ENCODE measurements at places on chromosomes 2 and 18. TPM values are rescaled to one million over a fixed set of nuclear protein-coding genes. Genes with fewer than 3 reads are reported as not detected.

Gene ANKRD39
- total RNA-seq, result 11.2 TPM

DNA sequence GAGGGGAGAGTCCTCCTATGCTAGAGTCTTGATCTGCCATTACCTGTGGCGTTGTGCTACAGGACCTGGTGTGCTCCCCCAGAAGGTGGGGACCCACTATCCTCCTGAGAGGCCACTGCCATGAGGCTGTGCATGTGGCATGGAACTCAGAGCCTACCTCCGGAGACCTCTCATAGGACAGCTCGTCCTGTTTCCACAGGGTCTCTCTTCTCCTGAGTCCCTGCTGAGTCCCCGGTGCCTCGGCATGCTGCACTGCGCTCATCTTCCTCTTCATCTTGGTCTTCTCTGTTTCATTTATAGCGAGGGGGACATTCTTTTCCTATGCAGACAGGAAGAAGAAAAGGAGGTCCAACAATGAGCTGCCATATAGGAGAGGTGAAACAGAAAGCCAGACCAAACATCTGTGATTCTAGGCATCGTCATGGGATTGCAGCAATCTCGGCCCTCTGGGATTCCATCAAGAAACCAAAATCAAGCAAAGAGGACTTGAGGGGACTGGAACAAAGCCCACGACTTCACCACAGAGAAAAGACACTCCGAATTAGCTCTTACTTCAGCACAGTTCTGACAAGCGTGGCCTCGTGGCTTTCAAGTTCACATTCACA, 83.7 kb downstream of the KCNF1 start:
- DNase-seq, result no peak

DNA sequence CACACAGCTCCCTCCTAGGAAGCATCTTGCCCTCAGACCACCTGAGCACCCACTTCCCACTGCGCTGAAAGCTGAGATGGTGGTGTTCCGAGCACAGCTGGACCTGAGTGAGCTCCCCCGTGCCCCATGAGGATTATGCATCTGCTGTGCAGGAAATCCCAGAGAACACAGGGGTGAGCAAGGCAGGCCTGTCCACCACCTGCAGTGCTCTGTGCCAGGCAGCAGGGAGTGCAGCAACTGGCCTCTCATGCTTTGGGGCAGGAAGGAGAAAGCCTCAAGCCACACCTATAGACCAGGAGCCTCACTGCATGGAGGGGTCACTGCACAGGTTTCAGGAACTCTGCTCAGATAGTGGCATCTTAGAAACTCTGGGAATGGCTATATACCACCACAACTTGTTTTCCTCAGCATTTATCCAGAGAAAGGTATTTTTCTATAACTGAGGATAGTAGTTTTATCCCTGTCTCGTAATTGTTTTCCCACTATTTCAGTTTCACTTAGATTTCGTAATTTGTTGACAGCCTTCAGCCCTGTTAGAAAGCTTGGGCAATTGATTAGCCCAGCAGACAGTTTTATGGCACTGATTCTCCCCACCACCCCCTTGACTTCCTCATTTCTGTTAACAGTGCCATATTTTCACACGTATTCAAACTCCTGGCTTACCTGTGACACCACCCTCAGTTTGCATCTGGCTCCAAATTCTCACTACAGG, 144.3 kb upstream of the DAPL1 start:
- DNase-seq, result no peak

DNA sequence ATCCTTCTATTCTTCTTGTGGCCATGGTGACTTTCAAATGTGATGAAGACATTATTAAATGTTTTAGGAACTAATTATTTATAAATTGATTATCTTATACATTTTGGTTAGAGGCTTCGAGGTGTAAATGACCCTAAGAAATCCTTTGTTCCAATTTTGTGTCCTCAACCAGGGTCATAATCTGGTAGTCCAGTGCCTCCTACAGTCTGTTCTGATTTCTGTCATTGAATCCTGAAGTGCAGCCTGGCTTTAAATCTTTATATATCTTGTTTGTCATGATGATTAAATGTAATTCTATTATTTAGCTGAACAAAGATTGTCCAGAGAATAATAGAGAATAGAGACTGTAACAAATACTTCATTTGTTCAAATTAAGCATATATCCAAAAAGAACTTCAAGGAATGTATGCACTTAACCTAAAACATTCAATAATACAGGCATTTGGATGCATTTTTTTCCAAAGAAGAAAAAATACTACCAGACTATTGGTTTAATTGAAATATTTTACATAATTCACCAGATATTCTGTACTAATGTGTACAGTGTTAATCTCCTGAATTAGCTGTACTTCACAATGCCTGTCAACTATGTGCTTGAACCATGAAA, 89.8 kb downstream of the PRPF40A start:
- DNase-seq, result no peak

Gene IL1R2
- 7.1 TPM for total RNA-seq

Gene AQP12B
- total RNA-seq, result 1.5 TPM

GRCh38 chr2:217929272-217929671, 73.5 kb downstream of the TNS1 start:
- DNase-seq, result no peak

DNA sequence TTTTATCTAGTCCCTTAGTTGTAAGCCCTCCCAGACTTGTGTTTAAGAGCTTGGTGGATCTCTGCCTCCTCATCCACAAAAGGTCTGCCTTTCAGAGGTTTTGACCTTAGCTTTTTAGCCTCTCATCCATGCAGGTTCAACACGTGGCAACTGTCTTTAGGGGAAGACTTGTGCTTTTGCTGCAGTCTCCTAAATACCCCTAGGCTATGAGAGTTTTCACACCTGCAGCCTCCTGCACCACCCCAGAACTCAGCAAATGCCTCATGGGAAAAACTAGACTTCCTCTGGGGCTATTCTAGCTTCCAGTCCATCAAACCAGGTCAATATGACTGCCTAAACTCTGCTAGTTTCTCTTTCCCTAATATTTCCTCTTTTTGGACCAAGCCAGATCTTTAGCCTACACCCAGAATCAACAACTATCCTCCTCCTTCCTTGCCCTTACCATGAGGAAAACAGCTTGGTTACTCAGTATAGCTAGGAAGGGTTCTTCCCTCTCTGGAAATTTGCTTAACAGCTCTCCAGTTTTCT, 132.3 kb upstream of the RIOK3 start:
- no peak for DNase-seq

Gene CSRNP3
- 1.7 TPM for total RNA-seq

DNA sequence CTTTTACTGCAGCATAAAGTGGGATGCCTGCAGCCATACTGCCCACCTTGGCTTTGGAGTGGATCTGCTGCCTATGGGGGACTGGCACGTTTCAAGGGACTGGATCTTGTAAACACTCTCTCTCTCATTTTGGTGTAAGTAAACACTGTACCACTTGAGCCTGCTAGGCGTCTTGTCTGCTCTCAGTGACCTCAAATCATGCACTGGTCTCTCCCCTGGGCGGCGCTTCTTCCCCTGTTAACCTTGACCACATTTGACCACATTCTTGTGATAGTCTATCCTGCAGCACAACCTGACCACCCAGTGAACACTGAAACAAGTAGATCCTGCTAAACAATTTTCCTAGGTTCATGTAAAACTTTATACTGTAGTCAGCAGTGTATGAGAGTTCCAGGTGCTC, 82.6 kb upstream of the HNMT start:
- no peak for DNase-seq

DNA sequence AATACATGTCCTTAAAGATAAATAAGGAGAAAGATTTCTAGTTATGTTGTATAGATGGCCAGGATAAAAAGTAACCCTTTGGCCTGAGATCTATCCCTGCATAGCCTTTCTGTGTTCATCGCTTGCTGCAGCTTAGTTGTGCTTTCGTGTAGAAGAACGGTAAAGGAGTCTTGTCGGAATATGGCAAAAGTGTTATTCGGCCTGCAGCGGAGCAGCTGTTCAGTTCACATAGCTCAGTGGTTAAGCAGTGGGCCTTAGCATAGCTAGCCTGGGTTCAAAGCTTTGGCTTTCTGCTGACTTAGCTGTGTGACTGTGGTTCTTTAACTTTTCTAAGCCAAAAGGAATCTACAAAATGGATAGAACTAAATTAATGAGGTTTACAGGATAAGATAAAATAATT, 55.4 kb downstream of the MALT1 start:
- no peak for DNase-seq

Gene TCF23
- total RNA-seq, result not detected

Gene MRO
- 0.16 TPM for total RNA-seq

GRCh38 chr18:73283032-73283431, 415.2 kb upstream of the NETO1 start:
- no peak for DNase-seq

- no peak for DNase-seq
Measured at GRCh38 chr2:184141866-184142265, 456.5 kb upstream of the ZNF804A start.

Gene ZNF519
- 4.9 TPM for total RNA-seq

DNA sequence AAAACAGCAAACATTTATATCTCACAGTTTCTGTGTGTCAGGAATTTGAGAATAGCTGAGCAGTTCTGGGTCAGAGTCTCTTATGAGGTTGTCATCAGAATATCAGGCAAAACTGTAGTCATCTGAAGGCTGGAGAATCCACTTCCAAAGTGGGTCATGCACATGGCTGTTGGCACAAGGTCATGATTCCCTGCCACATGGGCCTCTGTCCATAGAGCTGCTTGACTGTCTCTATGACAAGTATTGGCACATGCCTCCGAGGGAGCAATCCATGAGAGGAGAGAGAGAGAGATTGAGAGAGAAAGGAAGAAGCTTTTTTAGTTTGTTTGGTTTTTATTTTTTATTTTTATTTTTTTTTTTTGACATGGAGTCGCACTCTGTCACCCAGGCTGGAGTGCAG, 101.8 kb upstream of the DDX18 start:
- DNase-seq, result no peak

DNA sequence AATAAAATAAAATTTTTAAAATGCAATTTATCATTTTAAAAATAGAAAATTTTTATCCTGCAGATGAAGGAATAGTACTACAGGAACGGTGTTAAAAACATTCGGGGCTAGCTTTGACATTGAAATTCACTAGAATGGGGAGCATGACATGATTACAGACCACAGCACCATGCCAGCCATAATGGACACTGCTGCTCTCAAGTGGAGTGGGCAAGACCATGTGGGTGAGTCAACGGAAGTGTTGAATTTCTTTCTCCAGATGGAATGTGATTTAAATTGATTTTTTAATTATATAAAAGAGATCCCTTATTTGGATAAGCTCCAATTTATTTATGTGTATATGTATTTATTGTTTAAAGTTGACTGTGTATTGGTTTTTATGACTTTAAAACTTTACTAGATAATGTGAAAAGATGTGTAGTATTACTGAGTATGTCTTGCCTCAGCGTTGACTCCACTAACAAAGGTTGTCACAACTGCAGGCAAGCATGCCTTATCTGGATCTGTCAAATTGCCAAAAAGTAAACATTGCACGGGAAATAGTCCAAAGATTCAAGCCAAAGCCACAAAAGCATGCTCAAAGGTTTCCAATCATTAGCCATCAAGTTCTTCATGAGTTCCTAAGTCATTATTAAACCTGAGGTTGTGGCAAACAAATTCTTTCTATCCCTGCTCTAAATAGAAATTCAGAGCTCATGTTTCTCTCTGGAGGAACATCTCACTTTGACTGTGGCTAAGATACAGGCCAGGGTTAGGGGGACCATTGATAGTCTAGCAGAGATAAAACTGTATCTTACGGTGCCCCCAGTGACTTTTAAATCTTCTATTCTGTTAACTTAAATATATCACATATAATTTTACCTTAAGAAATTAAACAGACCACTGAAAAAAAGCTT, 536.9 kb downstream of the TMX3 start:
- DNase-seq, result no peak

DNA sequence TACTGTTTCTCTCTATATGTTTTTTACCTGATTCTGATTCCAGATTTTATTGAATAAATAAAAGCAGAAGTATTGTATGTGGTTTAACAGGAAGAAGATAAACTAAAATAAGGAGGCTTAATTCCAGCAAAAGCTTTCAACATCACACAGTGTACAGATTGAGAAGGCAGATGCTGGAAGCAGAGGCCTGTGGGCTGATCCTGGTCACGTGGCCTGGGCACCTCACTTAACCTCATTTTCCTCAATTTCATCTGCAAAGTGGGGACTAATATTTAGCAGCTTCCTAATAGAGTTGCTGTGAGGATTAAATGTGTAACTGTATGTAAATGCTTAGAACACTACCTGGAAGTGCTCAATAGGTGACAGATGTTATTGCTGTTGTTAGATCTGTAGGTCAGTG, 58.0 kb downstream of the CDCA7 start:
- DNase-seq, result no peak

DNA sequence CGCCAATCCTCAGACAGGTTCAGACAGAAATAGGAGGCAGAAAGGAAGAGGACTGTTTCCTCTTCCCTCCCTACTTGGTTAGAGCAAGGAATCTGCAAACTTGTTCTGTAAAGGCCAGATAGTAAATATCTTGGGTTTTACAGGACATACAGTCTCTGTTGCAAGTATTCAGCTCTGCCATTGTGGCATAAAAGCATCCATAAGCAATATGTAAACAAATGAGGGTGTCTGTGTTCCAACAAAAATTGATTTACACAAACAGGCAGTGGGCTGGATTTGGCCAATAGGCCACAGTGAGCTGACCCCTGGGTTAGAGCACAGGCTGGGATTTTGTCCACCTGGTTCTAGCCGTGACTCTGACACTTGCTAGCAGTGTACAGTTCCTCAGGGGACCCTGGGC, 89.4 kb downstream of the NRP2 start:
- DNase-seq, result no peak

Gene SPIRE1
- total RNA-seq, result 6.8 TPM

GRCh38 chr2:163753726-163754125, 17.9 kb upstream of the FIGN start:
- DNase-seq, result no peak
